ENCODE measurements at places on chromosomes 7 and 10.

GRCh38 chr10:612696-613095 lies 76.8 kb downstream of the DIP2C start:
- no peak for DNase-seq

GRCh38 chr7:121752706-121753105 lies 120.3 kb upstream of the PTPRZ1 start:
- DNase-seq, result no peak

GRCh38 chr7:131327049-131327625 lies 539 bp upstream of the MKLN1 start:
- DNase-seq, result no peak

DNA sequence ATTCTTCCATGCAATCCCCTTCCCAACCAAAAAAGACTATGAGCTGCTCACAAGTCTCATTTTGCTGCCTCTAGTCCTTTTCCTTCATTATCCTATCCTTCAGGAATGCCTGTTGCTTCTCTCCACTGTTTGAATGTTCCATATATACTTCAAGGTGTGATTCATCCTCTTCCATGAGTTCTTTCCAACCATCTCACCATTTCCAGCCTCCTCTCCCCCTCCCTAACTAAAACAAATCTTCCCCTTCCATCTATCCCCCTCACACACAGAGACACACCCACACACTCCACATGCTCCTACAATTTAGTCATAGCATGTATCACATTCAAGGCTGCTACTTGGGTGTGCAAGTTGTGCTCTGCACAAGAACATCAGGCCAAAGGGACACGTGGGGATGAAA lies 254.3 kb downstream of the DYNC1I1 start:
- DNase-seq, result no peak

GRCh38 chr10:11901454-11901832 lies 78.3 kb downstream of the PROSER2 start:
- no peak for DNase-seq
